ENCODE measurements at places on chromosomes 12 and 14.

DNA sequence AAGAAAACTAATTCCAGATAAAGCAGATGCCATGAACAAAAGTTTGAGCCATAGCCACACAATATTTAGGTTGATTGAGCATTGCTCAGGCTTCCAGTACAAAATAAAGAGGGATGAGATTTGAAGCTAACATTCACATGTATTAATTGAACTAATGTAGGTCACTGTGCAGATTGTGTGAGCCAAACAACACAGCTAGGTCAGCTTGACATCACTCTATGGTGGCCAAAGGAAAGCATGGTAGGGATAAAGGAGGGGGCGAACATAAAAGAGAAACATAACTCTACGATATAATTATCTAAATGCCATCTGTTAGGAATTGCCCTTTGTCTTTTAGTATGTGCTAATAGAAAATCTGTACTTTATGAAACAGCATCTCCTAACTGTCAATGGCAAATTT lies 477.7 kb upstream of the SYT1 start:
- DNase-seq = no peak

- no peak for DNase-seq
These were observed 25.3 kb upstream of the SPTLC2 start for GRCh38 chr14:77641534-77642341.

DNA sequence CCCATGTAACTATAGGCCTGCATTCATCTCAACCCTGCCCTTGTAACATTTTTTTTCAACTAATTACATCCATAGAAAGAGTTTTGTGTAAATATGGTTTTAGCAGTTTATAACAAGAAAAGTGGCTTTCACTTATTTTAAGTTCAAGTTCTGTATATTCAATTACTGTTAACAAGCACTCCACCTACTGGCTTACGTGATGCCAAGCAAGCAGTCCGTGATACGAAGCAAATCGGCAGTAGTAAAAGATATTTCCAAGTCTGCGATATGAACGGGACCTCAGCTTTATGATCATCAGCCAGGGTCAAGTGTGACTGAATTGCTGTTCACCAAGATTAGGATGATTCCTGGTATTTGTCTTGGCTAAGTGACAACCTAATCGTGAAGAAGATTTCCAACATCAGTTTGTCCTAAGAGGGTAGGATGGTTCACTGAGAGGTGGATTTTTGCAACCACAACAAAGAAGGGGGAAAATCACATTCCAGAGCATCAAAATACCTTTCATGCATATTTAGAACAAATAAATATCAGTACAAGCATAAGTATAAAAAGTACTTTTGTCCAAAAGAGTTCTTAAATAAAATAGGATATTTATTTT lies 456.2 kb downstream of the FOXG1 start:
- peak; percentile 11 for DNase-seq

- no peak for DNase-seq
These were observed 24.9 kb upstream of the SPPL3 start for GRCh38 chr12:120928864-120929652.

- no peak for DNase-seq
These were observed 391.8 kb downstream of the BMP4 start for GRCh38 chr14:53564870-53565269.

DNA sequence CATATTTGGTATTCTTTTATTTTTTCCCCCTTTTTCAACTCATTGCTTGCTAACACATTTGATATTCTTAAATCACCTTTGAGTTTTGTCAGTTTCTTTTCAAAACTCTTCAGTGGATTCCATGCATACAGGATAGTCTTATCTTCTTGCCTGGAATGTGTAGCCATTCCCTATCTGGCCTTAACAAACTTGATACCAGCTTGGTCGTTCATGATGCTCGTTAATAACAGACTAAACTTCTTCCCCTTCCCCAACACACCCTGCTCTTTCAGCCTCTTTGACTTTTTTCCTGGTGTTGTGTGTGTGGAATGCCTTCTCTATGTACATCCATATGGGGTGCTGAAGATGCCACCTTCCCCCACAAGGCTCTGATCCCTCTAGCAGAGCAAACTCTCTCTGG lies 17.7 kb upstream of the CALM1 start:
- no peak for DNase-seq

GRCh38 chr14:73252491-73253322 lies 15.4 kb downstream of the PAPLN start:
- DNase-seq = no peak

DNA sequence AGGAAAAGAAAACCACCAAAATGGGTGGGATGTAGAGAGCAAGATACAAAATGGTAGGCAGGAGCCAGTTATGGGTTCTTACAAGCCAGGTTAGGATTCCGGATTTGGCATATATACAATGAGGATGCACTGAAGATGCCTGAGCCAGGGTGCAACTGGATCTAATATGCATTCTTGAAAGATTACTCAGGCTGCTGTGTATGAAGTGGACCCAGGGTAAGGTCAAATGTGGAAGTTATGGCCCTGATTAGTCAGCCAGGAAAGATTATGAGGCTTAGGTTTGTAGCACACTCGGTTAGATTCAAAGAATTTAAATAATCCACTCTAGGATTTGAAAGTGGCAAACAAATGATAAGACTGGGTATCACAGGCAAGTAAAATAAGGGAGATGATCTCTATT lies 1750.7 kb upstream of the FLRT2 start:
- no peak for DNase-seq
